ENCODE measurements at places on chromosomes 5 and 9.
A peak's percentile ranks its signal among the peaks of the same experiment; 100 is the strongest.

DNA sequence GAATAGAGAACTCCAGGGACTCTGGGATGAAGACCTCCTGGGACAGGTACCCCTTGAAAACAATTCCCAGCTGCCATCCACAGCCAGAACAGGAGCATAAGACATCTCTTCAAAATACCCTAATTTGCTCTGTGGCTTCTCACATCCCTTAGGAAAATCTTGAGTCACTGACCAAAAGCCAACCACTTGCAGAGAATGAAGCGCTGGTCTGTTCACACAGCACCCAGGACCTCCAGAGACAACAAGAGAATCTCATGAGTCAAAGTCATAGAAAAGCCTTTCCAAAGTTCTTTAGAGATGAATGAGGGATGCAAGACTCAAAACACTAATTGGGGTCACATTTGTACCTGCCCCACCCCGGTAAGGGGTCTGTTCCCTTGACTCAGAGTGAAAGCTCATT is 210.6 kb downstream of the SEMA5A start:
- ATAC-seq: no peak

DNA sequence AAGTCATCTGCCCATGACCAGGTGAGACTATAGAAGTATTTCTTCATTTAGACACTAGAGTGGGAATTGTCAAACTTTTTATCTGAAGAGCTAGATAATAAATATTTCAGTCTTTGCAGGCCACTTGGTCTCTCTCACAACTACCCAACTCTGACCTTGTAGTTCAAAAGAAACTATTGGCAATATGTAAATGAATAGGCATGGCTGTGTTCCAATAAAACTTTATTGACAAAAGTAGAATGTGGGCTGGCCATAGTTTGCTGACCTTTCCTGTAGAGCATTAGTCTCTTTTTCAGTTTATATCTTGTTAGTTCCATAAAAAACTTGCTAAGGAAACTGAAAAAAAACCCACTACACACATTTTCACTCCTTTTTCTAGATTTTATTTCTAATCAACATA is 535.5 kb downstream of the PRR16 start:
- ATAC-seq: no peak

GRCh38 chr9:71048280-71048679 is 73.1 kb downstream of the TRPM3 start:
- no peak for ATAC-seq

DNA sequence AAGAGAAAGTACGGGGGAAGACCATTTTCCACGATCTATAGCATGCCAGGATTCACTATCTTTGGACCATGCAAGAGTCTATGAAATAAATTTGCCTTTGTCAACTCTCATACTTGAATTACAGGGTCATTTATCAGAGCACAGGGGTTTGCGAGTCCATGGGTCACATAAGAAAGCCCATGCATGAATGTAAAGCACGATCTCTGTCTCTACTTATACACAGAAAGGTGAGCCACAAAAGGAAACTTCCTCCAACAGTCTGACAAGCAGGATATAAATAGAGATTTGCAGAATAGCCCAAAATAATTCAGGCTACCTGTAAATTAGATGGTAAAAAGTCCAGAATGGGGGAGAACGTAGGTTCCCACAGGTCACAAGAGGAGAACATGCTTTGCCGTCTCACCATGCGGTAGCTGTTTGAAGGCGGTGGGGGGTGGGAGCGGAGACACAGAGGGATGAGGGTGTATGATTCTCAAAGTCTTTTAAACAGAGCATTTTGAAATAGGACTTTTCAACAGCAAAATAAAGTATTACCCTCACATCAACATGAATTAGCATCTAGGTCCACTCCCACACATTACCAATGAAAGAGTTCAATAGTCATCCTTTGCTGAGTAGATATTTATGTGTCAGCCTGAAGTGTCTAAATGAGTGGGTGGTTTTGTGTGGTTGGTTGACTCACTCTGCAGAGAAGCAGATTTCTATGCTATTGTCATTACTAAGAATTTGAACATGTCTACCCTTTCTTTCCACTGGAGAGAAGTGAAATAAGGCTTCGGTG is 279.7 kb downstream of the EBF1 start:
- ATAC-seq: peak; percentile 98

- ATAC-seq: no peak
Measured at GRCh38 chr5:90601468-90601867, 42.9 kb downstream of the ADGRV1 start.

DNA sequence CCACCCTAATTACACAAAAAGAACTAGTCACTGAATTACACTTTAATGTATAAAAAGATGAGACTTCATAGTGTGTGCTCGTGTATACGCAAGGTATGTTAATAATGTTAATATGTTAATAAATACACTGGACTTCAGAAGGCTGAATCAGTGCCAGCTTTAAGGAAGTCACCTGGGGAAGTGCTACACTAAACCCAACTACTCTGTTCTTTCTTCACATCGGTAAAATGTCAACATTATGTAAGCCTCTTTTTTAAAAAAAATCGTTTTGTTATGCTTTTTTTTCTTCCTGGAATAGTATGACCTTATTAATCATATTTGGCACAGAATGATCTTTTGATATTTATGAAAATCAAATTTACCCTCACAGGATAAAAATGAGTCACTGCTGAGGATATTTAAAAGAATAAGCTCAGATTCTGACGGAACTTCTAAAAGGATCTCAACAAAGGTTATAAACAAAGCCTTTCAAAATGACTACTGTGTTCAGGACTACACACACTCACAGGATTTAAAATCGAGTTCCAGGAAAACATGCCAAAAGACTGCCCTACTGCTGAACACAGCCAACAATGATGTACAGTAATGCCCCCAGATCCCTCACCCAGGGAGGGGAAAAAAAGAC is 75.9 kb downstream of the AUH start:
- peak; percentile 92 for ATAC-seq

All from activated T-helper 17 cell treated with anti-CD3 and anti-CD28 coated beads, Interleukin-2, amount 50 U/mL, for 72 hours (primary cell).